ENCODE measurements at places on chromosomes 1 and 21. TPM values are rescaled to one million over a fixed set of nuclear protein-coding genes. Genes with fewer than 3 reads are reported as not detected.

DNA sequence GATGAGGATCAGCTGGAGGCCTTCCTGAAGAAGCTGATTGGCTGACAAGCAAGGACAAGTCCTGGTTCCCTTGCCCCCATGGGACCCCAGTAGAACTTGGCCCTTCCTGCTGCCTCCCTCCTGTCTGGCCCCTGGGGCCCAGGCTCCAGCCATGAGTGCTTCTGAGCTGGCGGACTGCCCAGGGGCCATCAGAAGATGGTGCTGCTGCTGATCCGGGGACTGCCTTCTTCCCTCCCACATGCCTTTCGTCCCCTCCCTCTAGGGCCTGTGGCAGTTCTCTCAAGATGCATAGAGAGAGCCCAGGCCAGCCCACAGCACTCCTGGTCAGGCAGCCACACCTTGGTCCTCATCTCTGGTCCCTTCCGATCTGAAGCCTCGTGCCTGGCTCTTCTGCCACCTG is 57.9 kb upstream of the PRKACB start:
- H3K36me3 ChIP-seq, result no peaks in the 10 kb centered on the region
- H3K27ac ChIP-seq, result no peak overlapping the region
- H3K4me3 ChIP-seq, result no peak overlapping the region
- no peaks in the 10 kb centered on the region for H3K27me3 ChIP-seq

LENEP gene
- total RNA-seq, result not detected

LIN28A gene
- total RNA-seq, result not detected

OR10X1 gene
- not detected for total RNA-seq

DNA sequence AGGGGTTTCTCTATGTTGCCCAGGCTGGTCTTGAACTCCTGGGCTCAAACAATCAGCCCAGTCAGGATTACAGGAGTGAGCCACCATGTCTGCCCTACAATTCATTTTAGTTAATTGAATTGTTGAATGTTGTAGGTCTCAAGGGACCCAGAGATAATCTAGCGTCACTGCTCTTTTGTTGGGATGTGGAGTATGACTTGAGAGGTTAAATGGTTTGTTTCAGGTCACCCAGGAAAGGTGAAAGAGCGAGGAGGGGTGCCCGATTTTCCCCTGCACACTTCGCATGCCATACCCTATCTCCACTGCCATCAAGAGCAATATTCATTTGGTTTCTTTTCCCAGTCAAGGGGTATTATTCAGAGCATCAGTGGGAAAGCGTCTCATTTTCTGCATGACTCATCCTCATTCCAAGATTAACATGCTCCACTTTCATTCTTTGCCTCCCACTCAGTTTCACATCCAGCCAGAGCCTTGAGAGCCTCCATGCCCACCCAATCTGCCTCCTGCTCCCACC is 13.1 kb upstream of the SLC30A1 start:
- no peak for DNase-seq
- H3K4me3 ChIP-seq, result no peak overlapping the region
- H3K4me1 ChIP-seq, result peaks cover 7% of the 10 kb centered on the region
- no peak overlapping the region for H3K27ac ChIP-seq

ASCL5 gene
- total RNA-seq, result not detected

- H3K27ac ChIP-seq, result no peak overlapping the region
- no peak overlapping the region for H3K4me3 ChIP-seq
- H3K4me1 ChIP-seq, result peaks cover 8% of the 10 kb centered on the region
- no peaks in the 10 kb centered on the region for H3K36me3 ChIP-seq
These were observed 2.3 kb upstream of the CCSAP start for GRCh38 chr1:229344937-229345684.

TTC13 gene
- 13.3 TPM for total RNA-seq
